ENCODE measurements at places on chromosomes 7 and 10.

DNA sequence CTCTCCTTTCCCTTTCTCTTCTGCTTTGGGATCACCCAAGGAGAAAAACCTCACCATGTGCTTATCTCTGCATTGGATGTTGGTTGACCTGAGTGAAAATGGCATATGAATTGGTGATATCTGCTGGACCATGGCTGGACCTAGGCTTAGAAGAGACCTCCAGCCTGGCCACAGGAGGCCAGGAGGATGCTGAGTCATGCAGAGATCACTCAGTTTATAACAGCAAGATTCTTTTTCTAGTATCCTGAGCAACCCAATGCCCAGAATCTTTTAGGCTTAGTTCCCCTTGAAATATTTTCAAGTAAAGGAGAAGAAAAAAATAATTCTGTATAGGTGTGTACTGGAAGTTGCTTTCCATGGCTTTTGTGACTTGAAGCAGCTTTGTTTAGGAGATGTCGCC, 236.3 kb downstream of the KLF6 start:
- DNase-seq = no peak

- no peak for DNase-seq
Observed at GRCh38 chr10:72736176-72736827, 44.4 kb downstream of the MCU start.

- no peak for DNase-seq
Observed at GRCh38 chr10:78362406-78363022, 328.9 kb downstream of the RPS24 start.

- DNase-seq = no peak
Observed at GRCh38 chr7:39199951-39200350, 222.2 kb downstream of the POU6F2 start.

GRCh38 chr7:36115448-36116321, 37.4 kb upstream of the EEPD1 start:
- no peak for DNase-seq

DNA sequence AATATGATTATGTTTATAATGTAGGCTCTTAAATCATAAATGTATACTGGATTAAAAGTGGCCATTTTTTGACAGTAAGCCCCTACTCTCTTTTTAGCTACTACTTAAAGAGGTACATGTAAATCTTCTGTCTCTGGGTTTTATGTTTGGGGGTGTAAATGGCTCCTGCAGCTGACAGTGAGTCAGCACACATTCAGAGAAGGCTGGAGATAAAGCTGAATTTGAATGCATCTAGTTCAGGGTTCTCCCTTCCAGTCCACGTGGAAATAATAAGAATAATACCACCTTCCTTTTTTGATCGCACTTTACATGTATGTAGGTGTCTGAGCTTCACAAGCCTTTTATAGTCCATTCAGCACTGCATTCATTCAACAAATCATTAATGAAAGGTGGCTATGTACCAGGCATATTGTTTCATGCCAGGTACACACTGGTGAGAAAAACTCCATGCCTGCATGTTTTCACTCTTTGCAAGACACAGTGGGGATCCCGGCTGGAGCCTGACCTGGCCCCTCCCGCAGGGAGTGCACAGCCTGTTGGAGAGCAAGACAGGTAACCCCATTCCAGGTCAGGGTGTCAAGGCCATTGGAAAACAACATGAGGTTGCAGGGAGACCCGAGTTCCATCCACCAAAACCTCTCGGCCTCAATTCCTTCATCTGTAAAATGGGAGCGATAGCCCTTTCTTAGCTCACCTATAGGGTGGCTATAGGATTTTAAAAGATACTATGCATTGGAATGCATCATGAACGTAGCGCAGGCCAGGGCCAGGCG, 107.5 kb upstream of the ANLN start:
- DNase-seq = no peak

GRCh38 chr10:104330168-104331110, 7.8 kb downstream of the ITPRIP start:
- DNase-seq = peak; percentile 28

GRCh38 chr10:1499359-1499957, 237.9 kb downstream of the ADARB2 start:
- no peak for DNase-seq

DNA sequence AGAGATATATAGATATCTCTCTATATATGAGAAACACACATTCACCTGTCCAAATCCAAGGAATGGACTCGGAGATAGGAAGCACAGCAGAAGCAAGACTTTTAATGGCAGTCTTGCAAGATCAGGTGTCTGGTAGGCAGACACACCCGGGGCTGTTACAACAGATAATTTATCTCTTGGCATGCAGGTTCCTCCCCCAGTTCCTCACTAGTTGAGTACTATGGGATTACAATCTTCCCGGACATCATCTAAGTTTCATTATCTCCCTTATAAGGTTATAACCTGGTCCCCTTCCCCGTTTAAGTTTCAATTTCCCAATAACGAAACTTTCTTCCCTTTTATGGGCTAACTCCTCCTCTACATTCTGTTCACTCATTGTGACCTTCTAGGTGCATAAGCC, 399.3 kb downstream of the PPP1R3A start:
- DNase-seq = no peak

DNA sequence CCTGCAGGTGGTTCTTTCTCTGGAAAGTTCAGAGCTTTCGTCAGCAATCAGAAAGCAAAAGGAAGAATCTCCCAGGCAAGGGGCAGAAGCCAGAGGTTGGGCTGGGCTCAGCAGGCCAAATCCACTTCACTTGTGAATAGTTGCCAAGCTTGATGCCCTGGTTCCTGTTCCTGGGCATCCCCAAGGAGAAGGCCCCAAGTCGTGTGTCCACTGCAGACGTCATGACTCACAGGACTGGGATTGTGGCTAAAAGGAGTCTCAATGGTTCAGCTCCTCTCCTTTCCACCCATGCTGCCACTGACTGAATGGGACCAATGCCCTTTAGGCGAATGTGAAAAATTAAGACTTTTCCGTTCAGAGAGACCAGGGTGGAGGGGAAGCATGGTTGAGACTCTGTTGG, 38.6 kb upstream of the TRIM8 start:
- DNase-seq = no peak

DNA sequence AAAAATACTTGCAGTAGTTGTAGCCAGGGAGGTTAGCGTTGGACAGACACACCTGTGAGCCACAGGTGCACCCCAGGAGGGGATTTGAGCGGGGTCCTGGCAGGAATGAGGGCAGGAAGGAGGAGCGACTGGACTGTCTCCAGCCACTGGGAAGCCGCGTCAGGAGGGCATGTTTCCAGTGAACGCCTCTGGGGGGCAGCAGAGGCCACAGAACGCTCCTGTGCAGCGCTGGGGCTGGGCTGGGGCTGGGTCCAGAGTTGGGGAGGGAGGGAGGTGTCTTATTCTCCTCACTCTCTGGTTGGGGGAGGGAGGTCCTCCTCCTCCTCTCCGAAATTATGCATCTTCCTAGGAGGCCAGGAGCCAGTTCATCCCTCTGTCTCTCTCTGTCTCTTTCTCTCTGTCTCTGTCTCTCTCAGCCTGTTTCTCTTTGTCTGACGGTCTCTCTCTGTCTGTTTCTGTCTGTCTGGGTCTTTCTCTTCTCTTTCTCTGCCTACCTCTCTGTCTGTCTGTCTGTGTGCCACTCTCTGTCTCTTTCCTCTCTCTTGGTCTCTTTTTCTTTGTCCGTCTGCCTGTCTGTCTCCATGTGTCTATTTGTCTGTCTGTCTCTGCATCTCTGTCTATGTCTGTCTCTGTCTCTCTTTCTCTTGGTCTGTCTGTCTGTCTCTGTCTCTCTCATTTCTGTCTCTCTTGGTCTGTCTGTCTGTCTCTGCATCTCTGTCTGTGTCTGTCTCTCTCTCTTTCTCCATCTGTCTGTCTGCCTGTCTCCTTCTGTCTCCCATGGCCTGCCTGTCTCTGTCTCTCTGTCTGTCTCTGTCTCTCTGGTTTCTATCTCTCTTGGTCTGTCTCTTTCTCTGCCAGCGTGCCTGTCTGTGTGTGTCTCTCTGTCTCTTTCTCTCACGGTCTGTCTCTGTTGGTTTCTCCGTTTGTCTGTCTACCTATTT, 9.9 kb upstream of the PSMG3 start:
- DNase-seq = peak; percentile 81

- DNase-seq = no peak
Observed at GRCh38 chr7:156625580-156625979, 15.0 kb upstream of the RNF32 start.

DNA sequence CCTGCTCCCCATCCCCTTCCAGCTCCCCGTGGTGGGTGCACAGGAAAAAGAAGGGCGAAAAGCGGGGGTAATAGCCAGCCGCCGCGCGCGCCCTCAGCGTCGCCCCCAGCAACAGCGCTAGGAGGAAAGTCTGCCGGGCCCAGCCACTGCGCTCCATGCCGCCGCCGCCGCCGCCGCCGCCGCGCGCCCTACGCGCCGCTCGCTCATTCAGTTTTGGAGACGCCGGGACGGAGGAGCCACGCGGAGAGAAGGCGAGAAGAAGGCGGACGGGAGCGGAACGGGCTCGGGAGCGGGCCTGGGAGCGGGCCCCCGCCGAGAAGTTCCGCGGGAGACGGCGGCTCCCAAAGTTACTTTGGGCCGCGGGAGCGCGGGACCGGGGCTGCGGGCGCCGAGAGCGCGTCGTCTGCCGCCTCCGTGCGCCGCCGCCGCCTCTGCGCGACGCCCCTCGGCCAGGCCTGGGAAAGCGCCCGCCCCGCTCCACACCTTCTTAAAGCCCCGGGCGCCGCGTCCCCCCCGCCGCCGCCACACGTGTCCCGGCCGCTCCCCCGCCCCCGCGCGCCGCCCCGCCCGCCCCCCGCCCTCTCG, at the start of gene RELN:
Gene RELN (minus strand): TSS at position 459 of the 585 bp plus-strand sequence. CDS start 302 bp downstream, at position 157.
- peak; percentile 92 for DNase-seq

DNA sequence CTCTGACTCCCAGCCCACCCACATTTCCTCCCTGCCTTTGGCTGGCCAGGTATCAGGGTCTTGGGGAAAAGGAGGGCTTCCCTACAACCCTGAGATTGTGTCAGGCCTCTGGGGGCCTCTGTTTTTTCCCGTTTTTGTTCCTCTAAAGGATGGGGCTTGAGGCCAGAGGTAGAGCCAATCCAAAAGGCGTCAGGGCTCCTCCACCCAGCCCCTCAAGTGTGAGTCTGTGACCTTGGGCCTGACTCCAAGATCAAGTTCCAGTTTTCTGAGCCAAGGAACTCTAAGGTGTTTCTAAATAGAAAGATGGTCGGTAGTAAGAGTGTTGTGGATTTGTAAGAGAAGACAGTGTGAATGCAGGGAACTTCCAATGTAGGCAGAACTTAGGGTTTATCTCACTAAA, 6.6 kb downstream of the EEPD1 start:
- no peak for DNase-seq

DNA sequence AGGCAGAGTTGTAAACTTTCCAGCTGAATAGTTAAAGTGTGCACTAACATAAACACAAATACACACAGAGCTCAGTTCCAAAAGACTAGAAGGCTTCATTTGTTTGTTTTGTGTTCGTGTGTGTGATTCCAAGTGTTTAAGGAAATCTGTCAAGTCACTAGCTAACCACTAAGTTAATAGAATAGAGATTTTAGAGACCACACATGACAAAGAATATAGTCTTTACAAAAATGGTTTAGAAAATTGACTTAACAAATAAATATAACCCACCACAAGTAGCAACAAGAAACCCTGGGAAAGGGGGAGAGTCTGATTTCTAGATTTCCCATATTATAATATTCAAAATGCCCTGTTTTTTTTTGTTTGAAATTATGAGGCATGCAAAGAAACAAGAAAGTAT, 209.4 kb downstream of the FZD1 start:
- DNase-seq = no peak

GRCh38 chr10:114507449-114507848, 103.1 kb upstream of the AFAP1L2 start:
- DNase-seq = no peak

DNA sequence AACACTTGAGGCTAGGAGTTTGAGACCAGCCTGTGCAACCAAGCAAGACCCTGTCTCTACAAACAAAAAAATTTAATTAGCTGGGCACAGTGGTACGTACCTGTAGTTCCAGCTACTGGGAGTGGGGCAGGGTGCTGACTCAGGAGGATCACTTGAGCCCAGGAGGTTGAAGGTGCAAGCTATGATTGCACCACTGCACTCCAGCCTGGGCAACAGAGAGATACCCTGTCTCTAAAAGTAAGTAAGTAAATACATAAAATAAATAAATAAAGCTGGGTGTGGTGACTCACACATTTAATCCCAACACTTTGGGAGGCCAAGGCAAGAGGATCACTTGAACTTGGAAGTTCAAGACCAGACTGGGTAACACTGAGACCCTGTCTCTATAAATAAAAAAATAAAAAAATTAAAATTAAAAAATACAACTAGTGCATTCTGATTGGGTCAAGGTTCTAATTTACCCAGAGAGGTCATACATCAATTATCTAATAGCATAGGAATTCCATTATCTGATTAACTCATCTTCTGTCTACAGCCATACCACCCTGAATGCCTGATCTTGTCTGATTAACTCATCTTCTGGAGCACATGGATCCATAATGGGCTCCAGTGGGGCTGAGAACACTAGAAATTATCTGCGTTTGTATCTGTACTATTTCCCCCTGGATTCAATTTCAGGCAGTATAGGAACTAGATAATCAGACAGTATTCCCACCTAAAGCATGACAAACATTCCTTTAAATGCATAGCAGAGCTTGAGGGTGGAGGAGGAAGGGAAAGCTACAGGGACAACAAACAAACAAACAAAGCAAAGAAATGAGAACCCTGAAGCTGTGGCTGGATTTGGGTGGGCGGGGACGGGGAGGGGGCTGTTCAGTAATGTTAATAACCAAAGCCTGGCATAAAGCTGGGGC, 21.0 kb upstream of the HILPDA start:
- no peak for DNase-seq

GRCh38 chr7:20220293-20220761, 3.1 kb upstream of the MACC1 start:
- no peak for DNase-seq

- DNase-seq = no peak
Observed at GRCh38 chr10:86651021-86651471, 3.3 kb upstream of the OPN4 start.

DNA sequence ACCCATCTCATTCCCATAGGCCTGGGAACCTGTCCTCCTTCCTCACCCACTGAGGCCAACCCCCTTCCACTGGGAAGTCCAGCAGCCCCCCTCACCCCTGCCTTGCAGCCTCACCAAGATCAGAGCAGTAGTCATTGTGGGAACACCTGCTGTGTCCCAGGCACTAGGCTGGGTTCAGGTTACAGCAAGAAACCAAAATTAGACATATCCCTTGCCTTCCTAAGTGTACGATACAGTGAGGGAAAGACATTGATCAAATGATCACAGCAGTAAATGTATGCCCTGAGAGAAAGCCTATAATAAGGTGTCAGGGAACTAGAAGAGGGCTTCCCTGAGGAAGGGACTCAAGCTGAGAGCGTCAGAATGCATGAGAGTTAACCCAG, 17.0 kb upstream of the C10orf105 start:
- no peak for DNase-seq
